ENCODE measurements at places on chromosomes 16 and 17.

GRCh38 chr16:31393056-31393455 is at the start of gene ITGAD:
Gene ITGAD, plus strand, starts transcription at chr16:31393335. Its CDS starts 26 bp downstream, at chr16:31393361.
- DNase-seq = no peak

DNA sequence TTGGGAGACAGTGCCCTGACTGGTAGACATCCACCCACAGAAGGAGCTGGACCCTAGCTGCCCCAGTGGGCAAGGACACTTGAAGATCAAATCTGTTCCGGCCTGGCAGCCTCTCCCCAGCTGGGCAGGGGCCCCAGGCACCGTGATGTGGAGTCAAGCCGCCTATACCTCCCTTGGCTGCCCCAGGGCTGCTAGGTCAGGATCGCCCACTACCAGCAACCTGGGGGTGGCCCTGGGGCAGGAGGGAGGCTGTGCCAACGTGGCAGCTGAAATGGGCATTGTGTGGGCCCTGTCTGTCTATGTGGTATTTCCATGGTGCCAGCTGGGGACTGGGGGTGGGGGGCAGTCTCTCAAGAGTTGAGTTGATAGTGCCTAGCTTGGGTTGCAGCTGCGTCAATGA is 941 bp downstream of the PDK2 start:
- no peak for DNase-seq

DNA sequence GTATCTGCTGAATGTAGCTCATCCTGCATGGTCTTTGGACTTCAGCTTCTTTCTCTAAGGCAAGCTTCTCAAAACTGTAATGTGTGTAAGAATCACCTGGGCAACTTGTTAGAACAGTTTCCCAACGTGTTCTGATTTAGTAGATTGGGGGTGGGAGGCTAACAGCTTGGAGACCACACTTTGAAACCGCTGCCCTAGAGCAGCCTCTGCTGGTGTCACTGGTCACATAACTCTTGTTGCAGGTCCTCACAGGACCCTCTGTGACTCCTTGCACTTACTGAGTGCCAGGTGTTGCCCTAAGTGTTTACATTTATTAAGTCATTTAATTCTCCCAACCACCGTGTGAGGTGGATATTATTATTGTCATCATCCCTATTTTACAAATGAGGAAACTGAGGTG is 9.9 kb downstream of the SLC35G3 start:
- DNase-seq = no peak

DNA sequence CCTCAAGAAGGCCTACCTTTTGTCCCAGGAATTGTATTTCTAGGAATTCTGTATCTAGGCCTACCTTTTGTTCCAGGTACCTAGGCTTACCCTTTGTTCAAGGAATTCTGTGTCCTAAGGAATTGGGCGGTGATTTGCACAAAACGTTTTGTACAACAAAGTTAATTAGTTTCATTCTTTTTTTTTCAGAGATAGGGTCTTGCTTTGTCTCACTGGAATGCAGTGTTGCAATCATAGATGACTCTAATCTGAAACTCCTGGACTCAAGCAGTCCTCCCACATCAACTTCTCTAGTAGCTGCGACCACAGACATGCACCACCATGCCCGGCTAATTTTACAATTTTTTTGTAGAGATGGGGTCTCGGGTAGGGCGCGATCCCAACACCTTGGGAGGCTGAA is 7.0 kb downstream of the CDR2L start:
- no peak for DNase-seq

DNA sequence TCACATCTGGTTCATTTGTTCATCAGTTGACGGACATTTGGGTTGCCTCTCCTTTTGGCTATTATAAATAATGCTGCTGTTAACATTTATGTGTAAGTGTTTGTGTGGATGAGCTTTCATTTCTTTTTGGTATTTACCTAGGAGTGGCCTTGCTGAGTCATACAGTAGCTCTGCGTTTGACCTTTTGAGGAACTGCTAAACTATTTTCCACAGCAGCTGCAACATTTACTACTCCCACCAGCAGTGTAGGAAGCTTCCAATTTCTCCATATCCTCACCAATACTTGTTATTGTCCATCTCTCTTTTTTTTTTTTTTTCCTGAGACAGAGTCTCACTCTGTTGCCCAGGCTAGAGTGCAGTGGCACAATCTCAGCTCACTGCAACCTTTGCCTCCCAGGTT is 20.7 kb upstream of the PLCG2 start:
- DNase-seq = no peak

DNA sequence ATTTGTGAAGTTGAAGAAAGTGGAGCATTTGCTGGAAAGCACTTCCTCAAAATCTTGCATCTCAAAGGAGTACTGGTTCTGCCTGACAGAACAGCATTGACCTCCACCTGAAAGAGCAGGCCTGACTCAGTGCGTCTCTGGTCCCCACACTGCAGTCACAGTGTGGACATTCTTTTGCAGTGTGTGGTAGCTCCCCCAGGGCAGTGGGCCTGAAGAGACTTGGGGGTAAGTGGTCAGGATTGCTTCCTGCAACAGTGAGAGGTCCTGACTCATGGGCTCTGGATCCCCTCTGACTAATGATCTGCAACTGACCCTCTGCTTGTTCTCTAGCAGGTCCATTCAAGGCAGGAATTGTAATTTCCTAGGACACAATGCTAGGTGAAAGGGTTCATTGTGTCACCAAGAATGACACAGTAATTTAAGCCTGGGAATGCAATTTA is 204.9 kb upstream of the KCNJ16 start:
- DNase-seq = no peak

GRCh38 chr16:89687092-89687940 is 827 bp downstream of the CDK10 start:
- DNase-seq = no peak

GRCh38 chr17:28495635-28496034 is 10.5 kb upstream of the FOXN1 start:
- no peak for DNase-seq
